Kidney (tissue), 22 donors: ENCODE measurements at places on chromosomes 1 and 21.

- peak; percentile 69 for DNase-seq
Observed at GRCh38 chr21:32562426-32562825, 22.9 kb downstream of the TCP10L start.

DNA sequence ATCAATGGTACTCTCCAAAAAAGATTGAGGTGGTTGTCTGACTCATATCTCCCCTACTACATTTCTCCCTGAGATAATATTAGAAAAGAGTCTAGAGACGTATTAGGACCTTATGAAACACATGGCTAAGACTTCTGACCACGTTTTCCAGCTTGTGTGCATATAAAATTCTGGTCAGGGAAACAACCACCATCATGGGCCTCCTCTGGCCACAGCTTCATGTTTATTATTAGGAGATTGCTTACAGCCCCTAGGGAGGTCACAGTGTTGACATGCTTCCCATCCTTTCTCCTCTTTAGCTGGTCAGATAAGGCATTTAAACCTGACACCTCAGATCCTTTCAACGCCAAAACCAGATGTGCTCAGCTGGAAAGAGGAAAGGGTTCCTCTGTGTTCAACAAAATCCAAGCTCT, 620.2 kb downstream of the PLPP3 start:
- DNase-seq, result no peak

- DNase-seq, result no peak
Observed at GRCh38 chr1:57325117-57325516, 98.7 kb downstream of the DAB1 start.

DNA sequence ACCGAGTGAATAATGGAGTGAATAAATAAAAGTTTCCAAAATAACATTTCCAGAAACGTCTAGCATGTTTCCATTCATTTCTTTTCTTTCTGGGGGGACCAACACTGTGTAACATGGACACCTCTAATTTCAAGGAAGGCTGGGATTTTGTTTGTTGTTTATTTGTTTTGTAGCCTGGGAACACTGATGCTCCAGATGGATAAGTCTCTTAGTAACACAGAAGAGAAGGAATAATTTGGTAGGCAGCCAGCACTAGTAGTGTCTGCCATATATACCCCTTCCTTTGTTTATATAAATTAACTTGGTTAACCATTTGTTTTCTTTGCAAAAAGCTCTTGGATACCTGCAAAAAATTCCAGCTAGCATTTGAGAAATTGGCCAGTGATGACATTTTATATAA, 411.4 kb upstream of the DEPDC1 start:
- DNase-seq, result no peak

DNA sequence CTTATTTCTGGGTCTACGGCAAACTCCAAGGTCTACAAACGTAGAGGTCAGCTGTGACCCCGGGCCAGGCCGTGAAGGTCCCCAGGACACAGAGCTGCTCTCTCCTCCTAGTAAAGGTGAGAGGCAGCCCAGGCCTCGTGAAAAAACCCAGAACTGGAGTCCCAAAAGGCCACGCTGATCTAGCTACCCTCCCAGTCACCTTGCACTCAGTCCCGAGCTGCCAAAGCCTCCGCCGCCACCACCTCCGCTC, 125 bp downstream of the ATP5PF start:
- no peak for DNase-seq

GRCh38 chr1:20109223-20109856, 10.0 kb downstream of the PLA2G2D start:
- no peak for DNase-seq

GRCh38 chr1:14929547-14930246, 223.8 kb upstream of the TMEM51 start:
- DNase-seq, result peak; percentile 73

DNA sequence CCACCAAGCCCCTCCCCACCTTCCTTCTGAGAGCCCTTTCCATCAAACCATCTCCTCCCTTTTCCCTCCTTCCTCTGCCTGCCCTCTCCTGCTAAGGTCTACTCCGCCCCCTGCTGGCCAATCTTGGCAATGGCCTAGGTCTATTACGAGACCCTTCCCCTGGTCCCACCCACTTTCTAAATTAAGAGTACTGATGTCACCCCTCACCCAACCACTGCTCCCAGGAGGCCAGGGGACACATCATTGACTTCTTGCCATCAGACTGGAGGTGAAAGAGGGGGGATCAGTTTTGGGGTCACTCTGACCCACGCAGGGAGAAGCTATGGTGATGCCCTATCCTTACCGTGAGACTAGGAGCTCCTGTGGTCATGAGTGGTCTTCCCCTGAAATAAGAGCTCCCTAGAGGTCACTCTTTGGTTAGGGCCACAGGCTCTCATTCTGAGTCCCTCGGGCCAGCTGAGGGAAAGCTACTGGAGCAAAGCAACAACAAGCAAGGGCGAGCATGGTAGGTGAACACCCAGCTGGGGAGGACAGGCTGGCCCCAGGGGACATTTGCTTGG, 34.6 kb upstream of the S100A7 start:
- DNase-seq, result peak; percentile 88

GRCh38 chr21:28235169-28235895, 757.3 kb downstream of the LTN1 start:
- DNase-seq, result no peak
